Thoracic aorta (tissue), 2 donors: ENCODE measurements at places on chromosomes 2 and 18.

- no peak for DNase-seq
- H3K4me1 ChIP-seq: no peaks in the 10 kb centered on the region
- no peaks in the 10 kb centered on the region for H3K27me3 ChIP-seq
- H3K4me3 ChIP-seq: no peak overlapping the region
- no peak overlapping the region for H3K27ac ChIP-seq
Observed at GRCh38 chr2:126836761-126837679, 61.7 kb upstream of the TEX51 start.

- peaks cover 21% of the 10 kb centered on the region for H3K4me1 ChIP-seq
- H3K27ac ChIP-seq: no peak overlapping the region
- DNase-seq: no peak
- no peak overlapping the region for H3K4me3 ChIP-seq
- no peaks in the 10 kb centered on the region for H3K27me3 ChIP-seq
- no peaks in the 10 kb centered on the region for H3K36me3 ChIP-seq
Observed at GRCh38 chr2:119598596-119599263, 54.5 kb downstream of the CFAP221 start.

- DNase-seq: no peak
- H3K27me3 ChIP-seq: no peaks in the 10 kb centered on the region
- no peaks in the 10 kb centered on the region for H3K4me1 ChIP-seq
- no peak overlapping the region for H3K4me3 ChIP-seq
- H3K27ac ChIP-seq: no peak overlapping the region
- H3K36me3 ChIP-seq: no peaks in the 10 kb centered on the region
Observed at GRCh38 chr2:38517284-38517683, 85.4 kb downstream of the HNRNPLL start.

- H3K36me3 ChIP-seq: no peaks in the 10 kb centered on the region
- H3K4me1 ChIP-seq: no peaks in the 10 kb centered on the region
- no peak overlapping the region for H3K4me3 ChIP-seq
- no peak for DNase-seq
- H3K27me3 ChIP-seq: no peaks in the 10 kb centered on the region
- no peak overlapping the region for H3K27ac ChIP-seq
Observed at GRCh38 chr2:102483086-102483485, 10.1 kb downstream of the SLC9A4 start.

DNA sequence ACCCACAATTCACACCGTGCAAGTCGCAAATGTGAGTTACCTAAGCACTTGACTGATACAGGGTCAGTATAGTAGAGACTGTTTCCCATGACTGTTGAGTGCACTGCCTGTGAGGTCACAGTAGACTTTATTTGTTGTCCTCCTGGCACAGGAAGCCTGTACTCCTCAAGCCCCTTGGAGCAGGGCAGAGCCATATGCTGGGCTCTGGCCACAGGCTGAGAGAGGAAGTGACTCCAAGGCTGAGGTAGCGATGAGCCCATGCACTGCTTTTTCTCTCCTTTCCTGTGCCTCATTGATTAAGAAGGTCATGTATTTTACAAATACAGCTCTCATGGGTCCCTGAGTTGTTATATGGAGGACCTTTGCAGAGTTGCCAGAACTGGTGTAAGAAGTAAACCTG is 287.7 kb downstream of the SRBD1 start:
- no peaks in the 10 kb centered on the region for H3K27me3 ChIP-seq
- H3K4me3 ChIP-seq: no peak overlapping the region
- no peak overlapping the region for H3K27ac ChIP-seq

GRCh38 chr18:8631265-8631664 is 22.0 kb downstream of the RAB12 start:
- no peaks in the 10 kb centered on the region for H3K27me3 ChIP-seq
- peaks cover 3% of the 10 kb centered on the region for H3K4me1 ChIP-seq
- H3K27ac ChIP-seq: no peak overlapping the region
- DNase-seq: no peak

DNA sequence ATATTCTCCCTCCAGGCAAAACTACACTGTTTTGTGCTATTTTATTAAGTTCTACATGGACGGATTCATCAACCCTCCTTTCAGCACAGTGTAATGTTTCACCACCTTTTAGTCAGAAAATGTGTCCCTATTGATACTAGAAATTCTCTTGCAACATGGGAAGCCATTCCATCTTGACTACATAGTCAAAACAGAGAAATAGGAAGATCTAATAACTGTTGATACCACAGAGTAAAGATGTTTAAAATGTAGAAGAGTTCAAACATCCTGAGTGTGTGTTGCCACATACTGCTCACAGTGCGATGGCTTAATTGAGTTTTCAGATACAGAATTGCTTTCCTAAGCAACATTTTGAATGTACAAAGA is 492.2 kb upstream of the RAB12 start:
- H3K36me3 ChIP-seq: no peaks in the 10 kb centered on the region
- H3K27ac ChIP-seq: no peak overlapping the region
- H3K4me3 ChIP-seq: no peak overlapping the region
- no peaks in the 10 kb centered on the region for H3K27me3 ChIP-seq
- peaks cover 8% of the 10 kb centered on the region for H3K4me1 ChIP-seq

DNA sequence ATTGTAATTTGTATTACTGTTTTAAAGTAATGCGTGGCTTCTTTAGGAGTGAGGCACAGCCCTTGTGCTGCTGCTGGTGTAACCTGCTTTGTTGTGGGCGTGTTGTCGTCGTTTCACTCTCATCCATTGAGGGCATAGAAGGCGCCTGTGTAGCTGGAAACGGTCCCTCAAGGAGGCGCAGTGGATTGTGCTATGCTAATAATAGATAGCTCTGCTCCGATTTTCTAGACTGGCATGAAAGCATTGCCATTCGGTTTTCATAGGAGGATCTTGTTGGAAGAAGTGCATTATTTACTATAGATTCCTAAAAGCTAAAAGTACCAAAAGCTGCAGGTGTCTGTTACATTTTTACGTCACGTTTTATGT is 17.9 kb downstream of the RAB12 start:
- peaks cover 27% of the 10 kb centered on the region for H3K4me1 ChIP-seq
- H3K27ac ChIP-seq: no peak overlapping the region
- H3K4me3 ChIP-seq: no peak overlapping the region
- peaks cover 4% of the 10 kb centered on the region for H3K36me3 ChIP-seq

GRCh38 chr2:7748717-7749415 is 831.7 kb downstream of the RNF144A start:
- H3K36me3 ChIP-seq: no peaks in the 10 kb centered on the region
- H3K4me1 ChIP-seq: no peaks in the 10 kb centered on the region
- H3K27ac ChIP-seq: no peak overlapping the region
- H3K27me3 ChIP-seq: no peaks in the 10 kb centered on the region
- no peak overlapping the region for H3K4me3 ChIP-seq

DNA sequence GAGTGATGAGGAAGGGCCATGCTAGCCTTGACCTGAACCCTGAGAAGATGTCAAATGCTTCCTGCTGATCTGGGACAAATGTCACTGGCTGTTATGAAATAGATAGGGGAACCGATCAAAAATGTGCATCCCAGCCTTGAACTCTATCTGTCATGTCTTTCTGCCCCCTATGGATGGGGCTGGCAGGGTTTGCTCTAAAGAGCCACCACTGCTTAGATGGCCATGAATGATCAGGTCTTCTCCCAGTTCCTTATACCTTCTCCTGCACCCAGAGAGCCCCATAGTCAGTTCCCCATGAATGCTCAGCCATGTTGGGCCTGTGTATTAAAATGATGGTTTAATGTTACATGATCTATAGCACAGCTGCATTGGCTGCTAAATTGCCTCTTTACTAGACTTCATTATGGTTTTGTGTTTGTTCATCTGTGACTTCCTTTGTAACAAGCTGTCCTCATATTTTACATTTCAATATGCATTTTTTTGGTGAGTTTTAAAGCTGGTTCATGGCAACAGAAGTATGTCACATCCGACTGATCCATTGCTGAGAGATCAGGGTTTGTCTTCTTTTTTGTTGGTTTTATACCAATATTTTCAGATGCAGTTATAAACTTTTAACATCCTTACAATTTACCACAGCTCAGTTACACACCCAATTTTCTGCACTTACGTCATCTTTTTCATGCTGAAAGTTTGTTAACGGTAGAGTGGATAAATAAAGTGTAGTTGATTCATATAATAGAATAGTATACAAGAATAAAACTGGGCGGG is 56.3 kb upstream of the SMAD2 start:
- no peak for DNase-seq
- no peaks in the 10 kb centered on the region for H3K27me3 ChIP-seq
- H3K27ac ChIP-seq: no peak overlapping the region
- H3K36me3 ChIP-seq: no peaks in the 10 kb centered on the region

DNA sequence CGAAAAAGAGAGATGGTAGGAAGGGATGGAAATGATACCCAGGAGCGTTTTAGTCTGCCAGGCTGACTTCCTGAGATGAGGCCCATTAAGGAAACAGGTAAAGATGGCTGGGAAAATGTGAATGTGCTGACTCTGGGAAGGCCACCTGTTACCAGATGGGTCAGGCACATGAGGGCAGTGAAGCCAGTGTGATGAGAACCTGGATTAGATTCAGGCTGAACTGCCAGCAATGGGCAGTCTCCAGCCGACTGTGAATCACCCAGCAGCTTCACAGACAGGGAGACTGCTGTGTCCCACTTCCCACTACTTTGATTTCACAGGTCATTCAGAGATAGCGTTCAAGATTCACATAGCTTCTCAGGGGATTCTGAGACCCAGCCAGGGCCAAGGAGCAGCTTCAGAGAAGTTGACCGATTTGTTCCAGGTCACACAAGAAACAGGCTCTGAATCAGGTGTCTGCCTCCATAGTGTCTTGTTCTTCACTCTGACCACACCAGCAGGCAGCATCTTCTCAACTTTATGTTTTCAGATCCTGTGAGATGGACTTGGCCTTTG is 26.4 kb downstream of the CAPN13 start:
- H3K4me3 ChIP-seq: no peak overlapping the region
- H3K27ac ChIP-seq: no peak overlapping the region
- no peaks in the 10 kb centered on the region for H3K4me1 ChIP-seq
- no peaks in the 10 kb centered on the region for H3K27me3 ChIP-seq

DNA sequence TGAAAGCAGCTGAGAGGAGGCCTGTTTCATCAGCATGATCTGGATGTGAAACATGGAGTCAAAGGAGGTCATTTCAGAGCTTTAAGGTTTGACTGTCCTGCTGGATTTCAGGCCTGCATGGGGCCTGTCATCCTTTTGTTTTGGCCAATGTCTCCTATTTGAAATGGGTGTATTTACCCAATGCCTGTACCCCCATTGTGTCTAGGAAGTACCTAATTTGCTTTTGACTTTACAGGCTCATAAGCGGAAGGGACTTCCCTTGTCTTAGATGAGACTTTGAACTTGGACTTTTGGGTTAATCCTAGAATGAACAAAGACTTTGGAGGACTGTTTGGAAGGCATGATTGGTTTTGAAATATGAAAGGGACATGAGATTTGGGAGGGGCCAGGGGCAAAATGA is 19.3 kb upstream of the CYP27C1 start:
- no peaks in the 10 kb centered on the region for H3K36me3 ChIP-seq
- H3K27me3 ChIP-seq: no peaks in the 10 kb centered on the region
- H3K27ac ChIP-seq: no peak overlapping the region
- H3K4me3 ChIP-seq: no peak overlapping the region

DNA sequence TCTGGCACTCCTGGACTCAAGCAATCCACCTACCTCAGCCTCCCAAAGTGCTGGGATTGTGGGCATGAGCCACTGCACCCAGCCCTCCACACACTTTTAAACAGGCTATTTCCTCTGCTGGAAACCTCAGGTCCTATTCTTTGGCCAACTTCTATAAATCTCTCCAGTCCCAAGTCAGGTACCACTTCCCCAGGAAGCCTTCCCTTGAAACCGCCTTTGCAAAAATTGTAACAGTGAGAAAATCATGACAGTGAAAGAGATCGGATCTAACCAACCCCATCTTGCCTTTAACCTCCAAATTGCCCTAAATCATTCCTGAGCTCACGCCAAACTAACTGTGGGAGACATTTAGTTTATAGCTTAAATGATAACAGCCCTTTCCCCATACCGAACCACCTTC is 67.3 kb upstream of the CABLES1 start:
- H3K4me1 ChIP-seq: no peaks in the 10 kb centered on the region
- no peak overlapping the region for H3K4me3 ChIP-seq
- DNase-seq: no peak

DNA sequence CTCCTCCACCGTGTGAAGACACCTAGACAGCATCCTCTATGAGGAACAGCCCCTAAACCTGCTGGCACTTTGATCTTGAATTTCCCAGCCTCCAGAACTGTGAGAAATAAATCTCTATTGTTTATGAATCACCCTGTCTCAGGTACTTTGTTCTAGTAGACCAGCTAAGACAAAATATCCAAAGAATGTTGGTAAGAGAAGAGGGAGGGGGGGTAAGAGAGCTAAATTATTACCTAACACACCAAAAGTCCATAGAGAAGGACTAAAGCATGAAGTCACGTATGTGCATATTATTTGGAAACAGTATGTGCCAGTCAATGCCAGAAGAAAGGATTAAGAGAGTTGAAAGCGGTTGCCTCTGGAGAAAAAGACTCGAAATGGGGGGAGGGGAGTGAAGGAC is 211.0 kb downstream of the SP3 start:
- H3K27me3 ChIP-seq: no peaks in the 10 kb centered on the region
- H3K27ac ChIP-seq: no peak overlapping the region
- no peak overlapping the region for H3K4me3 ChIP-seq
- H3K36me3 ChIP-seq: no peaks in the 10 kb centered on the region
- H3K4me1 ChIP-seq: no peaks in the 10 kb centered on the region

- H3K27me3 ChIP-seq: no peaks in the 10 kb centered on the region
- no peak overlapping the region for H3K27ac ChIP-seq
Observed at GRCh38 chr2:69393963-69394362, 6.9 kb upstream of the GFPT1 start.

GRCh38 chr2:624551-625347 is 52.5 kb downstream of the TMEM18 start:
- no peaks in the 10 kb centered on the region for H3K4me1 ChIP-seq
- no peaks in the 10 kb centered on the region for H3K27me3 ChIP-seq
- H3K27ac ChIP-seq: no peak overlapping the region
- H3K36me3 ChIP-seq: no peaks in the 10 kb centered on the region
- no peak overlapping the region for H3K4me3 ChIP-seq

- no peak overlapping the region for H3K27ac ChIP-seq
- DNase-seq: no peak
- no peaks in the 10 kb centered on the region for H3K27me3 ChIP-seq
- H3K4me1 ChIP-seq: no peaks in the 10 kb centered on the region
- no peak overlapping the region for H3K4me3 ChIP-seq
Observed at GRCh38 chr2:28528206-28528605, 32.3 kb downstream of the PLB1 start.
